ENCODE measurements at places on chromosomes 4 and X.

- no peak for DNase-seq
These were observed 76.8 kb downstream of the JAKMIP1 start for GRCh38 chr4:6123541-6123940.

- no peak for DNase-seq
These were observed 27.4 kb upstream of the GPR174 start for GRCh38 chrX:79117078-79117477.

DNA sequence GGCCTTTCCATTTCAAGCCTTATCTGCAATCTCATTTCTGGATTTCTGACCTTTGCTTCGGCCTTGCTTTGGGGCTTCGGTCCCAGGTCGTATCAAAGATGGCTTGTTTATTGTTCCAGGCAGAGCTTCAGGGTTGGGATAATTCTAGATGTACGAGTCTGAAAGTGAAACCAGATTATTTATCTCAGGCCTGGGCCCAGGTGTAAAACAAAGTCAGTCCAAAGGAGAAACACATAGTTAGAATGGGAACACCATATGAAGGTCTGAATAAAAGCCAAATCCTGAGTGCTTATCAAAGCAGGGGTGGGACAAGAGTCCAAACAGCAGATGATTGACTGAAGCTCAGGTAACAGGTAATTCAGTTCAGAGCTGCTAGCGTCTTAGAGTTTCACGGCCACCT lies 17.1 kb downstream of the PRIMPOL start:
- DNase-seq = no peak

DNA sequence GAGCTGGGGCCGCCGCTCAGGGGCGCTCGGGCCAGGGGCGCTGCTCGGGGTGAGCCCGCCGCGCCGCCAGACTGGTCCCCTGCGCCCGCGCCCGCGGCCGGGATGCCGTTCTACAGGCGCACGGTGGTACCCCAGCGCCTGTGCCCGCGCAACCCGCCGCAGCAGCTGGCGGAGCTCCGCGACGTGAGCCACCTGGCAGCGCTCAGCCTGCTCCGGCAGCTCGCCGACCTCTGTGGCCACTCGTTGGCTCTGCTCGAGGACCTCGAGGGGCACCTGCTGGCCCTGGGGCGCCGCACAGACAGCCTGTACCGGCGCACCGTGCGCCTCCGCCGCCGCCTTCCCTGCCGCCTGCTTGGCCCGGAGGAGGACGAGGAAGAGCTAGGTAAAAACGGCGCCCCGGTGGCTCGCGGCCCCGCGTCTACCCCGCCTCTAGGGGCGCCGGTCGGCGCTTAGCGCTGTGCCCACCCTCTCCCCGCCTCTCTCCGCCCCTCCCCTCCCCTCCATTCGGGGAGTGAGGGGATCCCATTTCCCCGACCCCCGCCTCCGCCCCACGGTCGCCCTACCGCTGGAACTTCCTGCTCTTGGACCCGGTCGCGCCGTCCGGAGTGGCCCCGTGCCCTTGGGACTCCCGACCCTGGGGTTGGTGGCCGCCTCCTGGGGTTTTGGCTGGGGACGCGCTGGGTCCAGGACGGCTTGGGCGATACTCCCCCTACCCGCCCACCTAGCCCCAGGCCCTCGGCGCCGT lies 513 bp downstream of the NHSL2 start:
- DNase-seq = no peak

GRCh38 chrX:119410027-119410819 lies 11.1 kb downstream of the SLC25A43 start:
- peak; percentile 46 for DNase-seq

DNA sequence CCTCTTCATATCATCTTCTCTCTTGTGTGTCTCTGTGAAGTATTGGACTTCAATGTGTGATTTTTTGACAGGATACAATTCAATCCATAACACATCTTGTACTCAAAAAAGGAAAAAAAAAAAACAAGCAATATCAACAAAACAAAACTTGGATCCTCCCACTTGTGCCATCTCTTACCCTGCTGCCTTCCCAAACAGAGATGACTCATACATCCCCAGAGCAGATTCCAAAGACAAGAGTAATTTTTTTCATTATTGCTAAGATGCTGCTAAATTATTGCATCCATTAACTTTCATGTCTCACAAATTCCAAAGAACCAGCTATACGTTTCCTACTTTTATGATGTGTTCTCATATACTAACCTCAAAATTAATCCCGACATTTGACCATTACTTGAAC lies 479.2 kb downstream of the GBA3 start:
- DNase-seq = peak; percentile 9

- DNase-seq = no peak
These were observed 27.7 kb downstream of the DCUN1D4 start for GRCh38 chr4:51870441-51871188.

DNA sequence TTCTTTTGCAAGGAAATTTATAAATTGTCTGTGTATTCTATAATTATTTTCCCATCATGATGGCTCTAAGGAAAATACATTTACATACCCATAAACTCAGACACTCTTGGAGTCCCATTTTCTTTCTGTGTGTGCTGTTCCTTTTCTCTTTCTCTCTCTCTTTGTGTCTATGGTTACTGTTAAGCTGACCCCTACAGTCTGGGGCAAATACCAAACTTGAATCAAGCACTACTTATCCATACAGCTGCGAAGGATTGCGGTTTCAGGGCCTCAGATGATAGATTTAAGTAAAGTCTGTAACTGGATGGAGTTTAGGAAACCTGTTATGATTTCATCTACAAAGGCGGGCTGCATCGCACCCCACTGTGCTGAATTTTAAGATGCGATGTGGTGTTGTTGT lies 150.2 kb downstream of the SHROOM3 start:
- peak; percentile 36 for DNase-seq

DNA sequence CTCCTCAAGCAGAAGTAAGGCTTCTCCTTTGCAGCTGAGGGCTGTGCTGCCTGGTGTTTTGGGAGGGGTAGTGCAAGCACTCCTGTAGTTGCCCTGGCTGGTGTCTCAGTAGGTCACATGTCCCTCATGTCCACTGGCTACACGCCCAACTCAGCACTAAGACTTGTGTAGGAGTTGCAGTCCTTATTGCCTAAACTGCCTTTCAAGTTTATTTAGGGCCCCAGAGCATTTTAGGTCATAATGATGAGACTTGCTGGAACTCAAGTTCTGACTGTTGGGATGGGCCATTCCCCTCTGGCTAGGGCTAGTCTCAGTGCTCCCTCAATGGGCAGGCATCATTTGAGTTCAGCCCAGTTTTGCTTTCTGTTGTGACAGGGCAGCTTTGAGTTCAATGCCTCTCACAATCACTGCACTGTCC lies 44.1 kb downstream of the PPM1K start:
- DNase-seq = peak; percentile 11

- DNase-seq = peak; percentile 7
These were observed 68.4 kb downstream of the TAPT1 start for GRCh38 chr4:16157609-16158503.

DNA sequence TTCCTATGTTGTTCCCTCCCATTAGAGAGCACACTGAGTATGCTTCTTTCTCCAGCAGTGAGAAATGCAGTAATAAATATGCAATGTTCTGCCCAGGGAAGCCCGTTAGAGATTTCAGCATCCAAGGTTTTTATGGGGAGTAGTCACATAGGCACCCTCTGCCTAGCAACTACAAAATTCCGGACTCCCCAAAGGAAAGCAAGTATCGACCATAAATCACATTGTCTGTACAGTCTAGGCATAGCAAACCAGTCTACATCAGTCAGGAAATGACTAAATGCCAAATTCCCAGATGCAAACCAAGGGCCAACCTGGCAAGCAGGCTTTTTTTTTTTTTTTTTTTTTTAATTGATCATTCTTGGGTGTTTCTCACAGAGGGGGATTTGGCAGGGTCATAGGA lies 34.8 kb downstream of the GPR101 start:
- DNase-seq = no peak

DNA sequence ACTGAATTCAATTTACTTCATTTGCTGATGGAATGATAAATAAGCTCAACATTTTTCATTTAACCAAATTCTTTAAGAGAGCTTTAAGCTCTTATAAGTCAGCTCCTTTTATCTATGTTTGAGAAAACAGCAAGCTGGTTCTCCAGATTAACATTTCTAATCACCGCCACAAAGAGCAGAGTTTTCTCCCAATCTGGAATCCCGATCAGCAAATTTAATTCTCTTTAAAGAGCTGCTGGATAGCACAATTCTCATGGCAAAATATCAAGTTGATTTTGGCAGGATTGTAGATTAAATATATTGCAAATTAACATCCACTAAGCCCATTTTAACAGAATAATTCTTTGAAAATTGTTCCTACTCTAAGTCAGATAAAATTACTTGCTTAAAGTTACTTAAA lies 48.8 kb downstream of the RPS6KA3 start:
- DNase-seq = no peak

- no peak for DNase-seq
These were observed 9.2 kb downstream of the PALLD start for GRCh38 chr4:168506014-168506413.

GRCh38 chrX:2748171-2748814 lies 3.5 kb upstream of the XG start:
- DNase-seq = no peak

DNA sequence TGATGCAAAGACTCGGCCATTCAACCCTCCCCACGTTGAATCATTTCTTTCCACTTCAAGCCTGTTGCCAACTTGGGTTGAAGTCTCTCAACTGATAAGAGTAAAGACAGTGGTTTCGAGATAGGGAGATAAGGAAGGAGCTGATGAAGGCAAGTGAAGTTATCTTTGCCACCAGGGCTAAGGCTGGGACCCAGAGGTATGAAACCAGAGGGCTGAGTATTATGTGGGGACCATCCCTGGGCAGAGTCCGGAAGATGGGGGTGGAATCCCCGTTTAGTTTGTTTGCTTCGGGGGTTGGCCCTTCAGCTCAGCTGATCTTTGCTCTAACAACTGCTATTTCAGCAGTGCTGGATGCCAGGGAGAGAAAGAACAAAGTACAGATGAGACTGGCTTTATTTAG lies 2.3 kb upstream of the XPNPEP2 start:
- no peak for DNase-seq

- peak; percentile 53 for DNase-seq
These were observed 521.4 kb downstream of the RPA4 start for GRCh38 chrX:97405031-97405660.

GRCh38 chr4:19514276-19515070 lies 737.2 kb upstream of the SLIT2 start:
- DNase-seq = no peak

DNA sequence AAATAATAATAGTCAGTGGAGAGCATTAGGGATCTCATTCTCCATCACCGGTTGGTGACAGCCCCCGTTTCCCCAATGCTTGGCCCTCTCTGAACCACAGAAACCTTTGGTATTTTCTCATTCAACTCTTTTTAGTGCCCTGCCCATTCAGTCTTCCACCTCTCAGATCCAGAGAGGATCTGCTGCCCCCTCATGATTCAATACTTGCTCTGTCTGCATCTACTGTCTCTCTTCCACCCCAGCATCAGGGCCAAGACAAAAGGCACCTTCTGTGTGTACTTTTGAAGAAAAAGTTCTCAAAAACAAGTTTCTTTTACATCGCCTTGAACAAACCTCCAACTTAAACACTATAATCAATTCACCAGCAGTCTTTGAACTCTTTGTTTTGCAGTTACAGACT lies 19.3 kb downstream of the CLTRN start:
- no peak for DNase-seq

GRCh38 chr4:1490011-1490653 lies 83.9 kb upstream of the NKX1-1 start:
- no peak for DNase-seq

DNA sequence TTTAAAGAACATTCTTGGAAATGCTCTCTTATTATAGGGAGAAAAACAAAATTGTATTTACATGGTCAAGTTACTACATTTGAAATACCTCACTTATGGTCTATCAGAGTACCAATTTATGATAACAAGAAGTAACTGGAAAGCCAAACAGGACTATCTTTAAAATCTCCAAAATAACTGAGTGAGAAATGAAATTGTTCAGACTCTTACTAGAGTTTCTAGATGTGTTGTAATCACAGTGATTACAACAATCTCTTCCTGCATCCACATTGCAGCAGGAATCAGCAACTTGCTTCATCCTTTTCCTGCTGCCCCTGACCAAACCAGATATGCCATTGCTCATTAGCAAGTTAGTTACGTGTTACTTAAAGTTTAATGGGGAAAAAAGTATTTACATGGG lies 245.2 kb upstream of the SMIM31 start:
- DNase-seq = no peak

DNA sequence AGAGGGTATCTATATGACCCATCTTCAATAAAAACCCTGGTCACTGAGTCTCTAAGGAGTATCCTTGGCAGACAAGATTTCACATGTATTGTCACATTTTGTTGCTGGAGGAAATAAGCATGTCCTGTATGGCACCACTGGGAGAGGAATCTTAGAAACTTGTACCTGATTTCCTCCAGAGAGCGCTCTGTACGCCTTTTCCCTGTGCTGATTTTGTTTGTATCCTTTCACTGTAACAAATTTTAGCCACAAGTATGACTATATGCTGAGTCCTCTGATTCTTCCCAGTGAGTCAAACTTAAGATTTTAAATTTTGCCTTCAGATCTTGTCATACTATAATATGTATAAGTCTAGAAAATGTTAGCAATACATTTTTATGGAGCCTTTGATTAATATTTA lies 102.8 kb downstream of the ITIH6 start:
- peak; percentile 17 for DNase-seq

DNA sequence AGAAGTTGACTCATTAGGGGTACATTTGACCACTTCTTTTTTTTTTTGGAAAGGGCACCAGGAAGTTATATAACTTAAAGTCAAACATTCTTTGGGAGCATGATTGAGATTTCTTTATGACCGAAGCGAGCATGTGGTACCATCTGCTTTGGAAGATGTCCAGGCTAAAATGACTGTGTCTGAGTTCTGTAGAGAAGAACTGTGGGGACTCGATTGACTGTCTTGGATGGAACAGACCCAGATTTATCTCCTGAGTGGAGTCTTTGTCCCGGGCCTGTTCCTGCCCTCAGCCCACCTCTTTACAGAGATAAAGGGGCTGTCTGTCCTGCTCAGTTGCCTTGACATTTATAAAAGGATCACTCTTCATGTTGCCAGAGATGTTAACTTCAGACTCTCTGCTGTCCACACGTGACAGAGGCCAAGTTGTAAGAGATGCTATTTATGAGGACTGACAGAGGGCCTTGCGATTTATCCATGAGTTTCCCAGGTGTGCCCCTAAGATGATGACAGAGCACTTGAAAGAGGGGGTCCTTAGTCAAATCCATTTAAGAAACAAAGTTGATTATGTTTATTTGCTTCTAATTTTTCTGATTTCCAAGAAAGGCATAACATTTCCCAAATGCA lies 16.8 kb downstream of the SMIM20 start:
- no peak for DNase-seq

- no peak for DNase-seq
These were observed 96.6 kb upstream of the BANK1 start for GRCh38 chr4:101693842-101694398.

DNA sequence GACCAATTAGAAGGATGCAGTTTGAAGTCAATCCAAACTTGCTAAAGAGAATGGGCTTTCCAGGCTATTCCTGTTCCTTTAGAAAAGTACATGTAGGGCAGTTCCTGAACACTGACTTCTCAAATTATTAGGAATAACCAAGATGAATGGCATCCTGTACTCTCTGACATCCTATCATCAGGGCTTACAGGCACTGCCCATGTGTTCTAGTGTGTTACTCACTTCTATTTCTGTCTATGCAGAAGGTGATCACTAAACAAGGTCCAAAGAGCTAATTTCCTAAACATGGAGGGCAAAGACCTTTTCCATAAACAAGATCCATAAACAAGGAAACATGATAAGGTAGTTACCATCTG lies 53.6 kb downstream of the AWAT2 start:
- DNase-seq = no peak
